ENCODE measurements at places on chromosomes 11 and 22.

DNA sequence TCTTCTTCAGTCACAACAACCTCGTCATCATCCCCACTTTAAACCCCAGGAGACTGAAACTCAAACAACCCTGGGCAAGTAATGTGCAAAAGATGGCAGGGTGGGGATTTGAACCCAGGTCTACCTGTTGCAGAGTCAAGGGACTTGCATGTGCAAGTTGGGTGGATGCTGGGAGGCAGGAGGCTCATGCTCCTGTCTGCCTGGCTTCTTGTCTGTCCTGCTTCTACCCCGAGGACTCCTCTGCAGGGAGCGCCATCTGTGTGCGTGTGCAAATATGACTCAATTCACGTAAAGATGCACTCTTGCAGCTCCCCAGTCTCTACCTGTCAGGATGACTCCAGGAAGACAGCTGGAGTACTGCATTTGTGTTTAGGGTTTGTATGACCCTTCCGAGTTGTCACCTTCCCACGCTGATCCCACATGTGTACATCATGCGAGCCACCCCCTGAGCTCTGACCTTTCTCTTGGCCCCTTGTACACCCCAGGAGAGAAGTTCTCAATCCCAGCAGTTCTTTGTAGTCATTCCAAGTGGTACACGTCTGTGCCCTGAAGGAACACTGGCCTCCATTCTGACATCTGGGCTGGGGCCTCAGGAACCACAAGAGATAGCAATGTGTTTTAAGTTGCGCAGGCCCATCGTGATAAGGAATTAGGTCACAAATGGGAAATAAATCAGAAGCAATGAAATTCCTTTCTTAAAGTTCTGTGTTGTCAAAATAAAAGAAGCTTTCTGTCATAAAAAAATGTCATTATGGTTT, 95.7 kb downstream of the CWC15 start:
- no peak for DNase-seq

GRCh38 chr11:59368238-59369022, 9.7 kb downstream of the OR5AN1 start:
- DNase-seq = no peak

GRCh38 chr11:113952070-113952469, 22.8 kb upstream of the HTR3A start:
- DNase-seq = no peak

DNA sequence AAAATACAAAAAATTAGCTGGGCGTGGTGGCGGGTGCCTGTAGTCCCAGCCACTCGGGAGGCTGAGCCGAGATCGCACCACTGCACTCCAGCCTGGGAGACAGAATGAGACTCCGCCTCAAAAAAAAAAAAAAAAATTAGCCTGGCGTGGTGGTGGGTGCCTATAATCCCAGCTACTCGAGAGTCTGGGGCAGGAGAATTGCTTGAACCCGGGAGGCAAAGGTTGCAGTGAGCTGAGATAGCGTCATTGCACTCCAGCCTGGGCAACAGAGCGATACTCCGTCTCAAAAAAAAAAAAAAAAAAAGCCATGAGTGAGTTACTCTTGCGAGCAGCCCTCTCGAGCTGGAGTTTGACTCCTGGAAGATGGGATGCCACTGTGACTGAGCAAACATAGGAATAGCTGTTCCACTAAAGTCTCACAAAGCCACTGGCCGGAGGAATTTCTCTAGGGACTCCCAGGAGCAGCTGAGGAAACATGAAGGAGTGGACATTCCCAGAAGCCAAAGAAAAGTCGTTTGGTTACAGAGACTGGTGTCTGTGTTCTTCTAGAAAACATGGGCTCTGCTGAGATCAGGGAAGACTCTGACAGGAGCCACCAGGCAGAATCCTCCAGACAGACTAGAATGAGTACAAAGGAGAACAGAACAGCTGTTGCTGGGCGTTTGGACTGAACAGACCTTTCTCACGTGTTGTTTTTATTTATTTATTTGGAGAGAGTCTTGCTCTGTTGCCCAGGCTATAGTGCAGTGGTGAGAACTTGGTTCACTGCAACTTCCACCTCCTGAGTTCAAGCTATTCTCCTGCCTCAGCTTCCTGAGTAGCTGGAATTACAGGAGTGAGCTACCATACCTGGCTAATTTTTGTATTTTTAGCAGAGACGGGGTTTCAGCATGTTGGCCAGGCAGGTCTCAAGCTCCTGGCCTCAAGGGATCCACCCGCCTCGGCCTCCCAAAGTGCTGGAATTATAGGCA, 32.4 kb upstream of the MYH9 start:
- no peak for DNase-seq

- DNase-seq = peak; percentile 92
These were observed 716 bp upstream of the DDB2 start for GRCh38 chr11:47213950-47214565.

GRCh38 chr22:44816141-44816540, 63.8 kb downstream of the ARHGAP8 start:
- no peak for DNase-seq

DNA sequence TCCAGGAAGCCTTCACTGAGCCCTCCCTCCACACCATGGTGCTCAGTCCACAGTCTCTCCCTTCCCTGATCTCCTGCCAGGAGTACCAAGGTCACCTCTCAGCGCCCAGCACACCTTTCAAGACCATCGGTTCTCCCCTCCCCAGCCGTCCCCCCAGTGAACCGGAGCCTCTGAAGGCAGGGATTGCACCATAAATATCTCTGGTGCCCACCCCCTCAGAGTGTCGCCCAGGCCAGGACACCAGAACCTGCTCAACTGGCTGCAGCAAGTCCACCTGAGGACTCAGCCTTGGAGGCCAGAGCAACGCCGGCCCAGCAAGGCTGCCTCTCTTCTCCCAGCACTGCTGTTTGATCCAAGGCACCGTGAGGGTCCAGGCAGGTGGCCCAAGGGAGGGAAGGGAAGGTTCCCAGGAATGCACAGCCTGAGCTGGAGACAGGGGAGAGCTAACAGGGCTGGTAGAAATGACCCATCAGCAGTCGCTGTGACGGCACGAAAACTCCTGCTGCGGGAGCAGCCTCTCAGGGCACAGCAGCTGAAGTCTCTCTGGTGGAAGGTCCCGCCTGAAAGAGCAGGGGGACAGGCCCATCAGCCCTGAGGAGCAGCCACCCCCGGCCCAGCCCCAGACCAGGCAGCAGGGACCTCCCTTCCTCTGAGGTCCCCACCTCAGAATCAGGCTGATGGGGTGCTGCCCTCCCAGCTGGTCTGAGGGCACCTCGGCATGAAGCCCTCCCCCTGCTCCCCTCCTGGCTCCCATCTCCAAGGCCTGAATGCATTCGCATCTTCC, 80.3 kb downstream of the BUD13 start:
- no peak for DNase-seq

GRCh38 chr11:88367310-88367709, 29.8 kb upstream of the CTSC start:
- no peak for DNase-seq

GRCh38 chr11:15927864-15928217, 428.5 kb downstream of the SOX6 start:
- no peak for DNase-seq

GRCh38 chr22:23200898-23201297, 20.6 kb downstream of the BCR start:
- DNase-seq = no peak

DNA sequence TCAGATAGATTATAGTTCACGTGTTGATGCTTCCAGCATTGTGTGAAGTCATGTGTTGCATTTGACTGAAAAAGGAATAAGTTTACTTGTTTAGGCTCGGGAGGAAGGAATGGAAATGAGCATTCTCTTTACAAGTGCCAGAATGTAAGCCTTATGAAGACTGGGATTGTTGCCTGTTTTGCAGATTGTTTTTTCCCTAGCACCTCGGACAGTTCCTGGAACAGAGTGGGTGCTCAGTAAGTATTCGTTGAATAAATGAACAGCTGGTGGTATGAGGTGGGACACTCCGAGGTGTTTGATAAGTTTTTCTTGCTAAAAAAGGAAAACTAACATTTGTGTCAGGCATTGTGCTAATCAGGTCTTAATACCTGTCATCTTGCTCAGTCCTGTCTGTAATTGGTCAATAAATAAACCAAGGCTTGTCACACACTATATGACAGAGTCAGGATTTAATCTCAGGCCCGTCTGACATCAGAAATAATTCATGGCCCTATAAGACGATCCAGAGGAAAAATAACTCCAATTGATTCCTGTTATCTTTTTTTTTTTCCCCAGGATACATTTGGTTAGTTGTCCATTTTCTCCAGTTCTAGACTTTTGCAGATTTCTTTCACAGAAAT, 304.7 kb downstream of the NELL1 start:
- no peak for DNase-seq

- DNase-seq = no peak
These were observed 6.7 kb downstream of the SYNGR1 start for GRCh38 chr22:39356464-39356863.

DNA sequence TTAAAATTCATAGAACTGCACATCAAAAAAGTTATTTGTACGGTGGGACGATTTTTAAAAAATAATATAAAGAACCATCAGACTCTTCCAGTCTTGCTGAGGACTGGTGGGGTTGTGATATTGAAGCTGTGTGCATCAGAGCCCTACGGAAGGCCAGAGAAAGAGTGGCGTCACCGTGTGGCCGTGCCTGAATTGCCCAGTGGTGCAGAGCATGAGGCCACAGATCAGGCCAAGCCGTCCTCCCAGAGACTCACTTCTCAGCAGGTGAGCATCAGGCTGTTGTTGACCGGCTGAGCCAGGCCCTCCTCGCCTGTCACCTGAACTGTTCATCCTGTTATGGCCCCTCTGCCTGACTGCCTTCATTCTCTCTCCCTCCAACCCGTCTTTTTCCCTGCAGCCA, 1013.9 kb downstream of the TBC1D22A start:
- DNase-seq = no peak

- DNase-seq = no peak
These were observed 253.9 kb downstream of the LARGE1 start for GRCh38 chr22:33666279-33666960.

DNA sequence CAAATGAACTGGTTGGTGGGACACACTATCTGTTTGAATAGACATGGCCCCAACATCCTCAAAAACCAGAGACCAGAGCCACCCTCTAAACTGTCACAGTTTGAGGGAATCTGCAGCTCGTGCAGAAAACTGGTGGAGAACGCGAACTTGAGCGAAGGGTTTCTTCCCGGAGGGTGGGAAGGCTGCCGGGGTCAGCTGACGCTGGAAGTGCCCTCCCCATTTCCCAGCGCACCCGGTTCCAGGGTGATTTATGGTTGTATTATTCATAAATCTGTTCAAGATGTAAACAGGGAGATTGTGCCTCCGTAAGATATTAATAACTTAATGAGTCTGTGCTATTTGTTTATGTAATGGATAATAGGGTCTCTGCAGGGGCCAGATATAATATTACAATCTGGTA, 1396.7 kb downstream of the BRD1 start:
- DNase-seq = no peak

DNA sequence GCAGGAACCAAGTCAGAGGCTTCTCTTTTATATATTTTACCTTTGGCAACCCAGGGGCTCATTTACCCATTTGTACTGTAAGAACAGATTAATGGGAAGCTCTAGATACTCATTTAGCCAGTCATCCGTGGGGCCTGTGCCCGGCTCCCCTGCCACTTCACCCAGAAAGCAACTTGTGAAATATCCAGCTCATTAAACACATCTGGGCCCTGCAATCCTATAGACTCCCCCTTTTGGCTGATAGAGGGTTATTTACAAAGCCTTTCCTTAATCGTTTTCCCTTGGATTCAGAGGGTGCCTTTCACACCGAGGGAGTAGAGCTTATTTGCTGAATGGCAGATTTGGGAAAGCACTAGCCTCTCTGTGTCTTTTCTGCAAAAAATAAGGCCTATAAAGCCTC, 118.7 kb upstream of the SORL1-AS1 start:
- DNase-seq = no peak

DNA sequence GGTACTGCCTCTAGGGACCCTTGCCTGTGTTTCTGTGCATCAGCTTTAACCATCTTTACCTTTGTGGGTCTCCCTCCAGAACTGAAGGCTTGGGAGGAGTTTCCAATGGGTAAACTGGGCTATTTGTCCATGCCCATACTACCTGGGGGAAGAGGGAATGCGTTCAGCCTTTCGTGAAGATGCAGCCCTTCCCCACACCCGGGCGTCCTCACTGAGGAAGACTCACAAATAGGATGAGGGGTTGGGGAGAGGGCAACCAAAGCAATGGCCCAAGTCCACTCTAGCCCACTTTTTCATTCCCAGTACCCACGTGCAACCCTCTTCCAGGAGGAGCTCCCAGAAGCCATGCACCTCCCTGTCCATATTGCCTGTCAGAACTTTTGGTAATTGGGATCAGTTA, 61.8 kb upstream of the ADA2 start:
- no peak for DNase-seq

- DNase-seq = no peak
These were observed 21.3 kb upstream of the ELFN2 start for GRCh38 chr22:37448516-37449127.

GRCh38 chr11:84580428-84580827, 1046.7 kb downstream of the DLG2 start:
- DNase-seq = no peak

- no peak for DNase-seq
These were observed 41.1 kb downstream of the DIXDC1 start for GRCh38 chr11:111978028-111978771.

- no peak for DNase-seq
These were observed 2.9 kb upstream of the FZD4 start for GRCh38 chr11:86957976-86958646.

GRCh38 chr11:79667380-79667779, 226.6 kb upstream of the TENM4 start:
- no peak for DNase-seq

DNA sequence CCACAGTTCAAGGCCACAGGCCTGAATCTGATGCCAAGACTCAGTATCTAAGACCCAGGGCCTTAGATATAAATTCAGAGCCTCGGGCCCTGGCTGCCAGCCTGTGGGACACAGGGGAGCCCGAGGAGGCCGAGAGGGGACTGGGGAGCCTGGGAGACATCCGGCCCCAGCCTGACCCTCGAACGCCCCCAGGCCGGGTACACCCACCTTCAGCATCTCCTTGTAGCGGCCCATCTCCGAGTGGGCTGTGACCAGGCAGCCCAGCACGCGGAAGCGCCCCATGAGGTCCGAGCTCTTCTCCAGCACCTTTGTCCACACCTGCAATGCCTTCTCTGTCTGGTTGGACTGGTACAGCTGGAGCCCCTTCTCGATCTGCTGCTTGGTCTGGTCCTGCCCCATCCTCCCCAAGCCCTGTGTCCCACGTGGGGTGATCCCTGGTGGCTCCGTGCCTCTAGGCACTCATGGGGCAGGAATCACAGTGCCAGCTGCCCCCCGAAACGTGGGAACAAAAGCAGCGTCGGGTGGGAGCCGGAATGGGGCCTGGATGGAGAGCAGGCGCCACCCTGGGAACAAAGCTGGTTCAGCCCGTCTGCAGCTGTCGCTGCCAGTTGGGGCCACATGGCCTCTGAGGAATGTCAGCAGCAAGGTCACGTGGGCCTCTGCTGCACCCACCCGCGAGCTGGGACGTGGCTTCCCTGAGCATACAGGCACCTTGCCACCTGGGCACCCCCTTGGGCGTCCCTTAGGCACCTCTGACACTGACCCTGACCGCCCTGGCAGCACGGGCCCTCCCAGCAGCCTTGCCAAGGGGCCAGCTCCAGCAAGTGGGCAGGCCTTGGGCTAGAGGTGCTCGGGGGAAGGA, at the start of gene RAPSN:
RAPSN (minus strand) TSS at position 571 of the 862 bp plus-strand sequence; CDS start at position 399, 172 bp downstream.
- no peak for DNase-seq
